Left renal pelvis (tissue), 4 donors: ENCODE measurements at places on chromosomes 13 and 19.

GRCh38 chr13:106570299-106570852, 2.4 kb upstream of the ARGLU1 start:
- DNase-seq = no peak

- DNase-seq = peak; percentile 51
These were observed 193.6 kb downstream of the RAP2A start for GRCh38 chr13:97627566-97627965.

DNA sequence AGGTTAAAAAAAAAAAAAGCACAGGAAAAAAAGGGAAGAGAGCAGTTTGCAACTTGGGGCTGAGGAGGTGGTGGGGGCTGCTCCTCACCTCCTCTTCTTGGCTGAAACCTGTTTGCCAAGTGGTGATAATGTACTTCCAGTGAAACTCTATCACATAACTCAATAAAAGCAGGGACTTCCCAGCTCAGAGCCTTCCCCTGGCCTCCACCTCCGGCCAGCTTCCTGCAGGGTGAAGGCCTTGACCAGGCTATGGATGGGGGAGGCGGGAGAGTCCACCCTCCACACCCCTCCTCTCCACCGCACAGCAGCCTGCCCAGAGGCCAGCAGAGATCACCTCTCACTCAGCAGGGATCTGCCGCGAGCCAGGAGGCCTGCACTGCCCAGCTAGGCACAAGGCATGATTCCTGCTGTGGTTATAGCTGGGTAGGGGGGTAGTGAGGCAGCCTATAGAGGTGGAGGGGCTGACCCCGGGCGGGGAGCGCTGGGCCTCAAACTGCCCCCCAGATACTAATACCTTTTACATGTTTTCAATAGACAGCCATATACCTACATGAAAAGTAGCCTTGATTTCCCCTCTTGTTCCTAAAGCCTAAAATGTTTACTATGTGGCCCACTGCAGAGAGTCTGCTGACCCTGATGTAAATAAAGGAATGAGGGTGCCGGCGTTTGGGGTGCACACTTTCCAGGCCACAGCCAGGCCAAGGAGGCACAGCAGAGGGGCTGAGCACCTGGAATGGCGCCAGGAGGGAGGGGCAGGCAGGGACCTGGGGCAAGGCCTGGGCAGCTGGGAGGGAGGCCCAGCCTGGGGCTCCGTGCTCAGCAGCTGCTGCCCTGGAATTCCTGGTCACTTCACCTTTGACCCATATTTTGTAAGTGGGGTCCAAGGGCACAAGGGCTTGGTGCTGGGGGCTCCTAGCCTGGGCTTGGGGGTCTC, 10.3 kb downstream of the ZNF787 start:
- DNase-seq = no peak

GRCh38 chr13:113176280-113176679, 17.8 kb downstream of the PROZ start:
- no peak for DNase-seq

- DNase-seq = no peak
These were observed 13.3 kb downstream of the ZNF71 start for GRCh38 chr19:56608274-56608964.

- DNase-seq = peak; percentile 25
These were observed 91.1 kb upstream of the ANKRD10 start for GRCh38 chr13:111005808-111006505.

- no peak for DNase-seq
These were observed 10.9 kb downstream of the C13orf46 start for GRCh38 chr13:113962975-113963374.

- no peak for DNase-seq
These were observed 101.6 kb downstream of the IRS2 start for GRCh38 chr13:109684824-109685202.

- DNase-seq = no peak
These were observed 45.4 kb downstream of the TPT1 start for GRCh38 chr13:45295536-45295935.
